MG63 (cell line): ENCODE measurements at places on chromosomes 16 and 17.

DNA sequence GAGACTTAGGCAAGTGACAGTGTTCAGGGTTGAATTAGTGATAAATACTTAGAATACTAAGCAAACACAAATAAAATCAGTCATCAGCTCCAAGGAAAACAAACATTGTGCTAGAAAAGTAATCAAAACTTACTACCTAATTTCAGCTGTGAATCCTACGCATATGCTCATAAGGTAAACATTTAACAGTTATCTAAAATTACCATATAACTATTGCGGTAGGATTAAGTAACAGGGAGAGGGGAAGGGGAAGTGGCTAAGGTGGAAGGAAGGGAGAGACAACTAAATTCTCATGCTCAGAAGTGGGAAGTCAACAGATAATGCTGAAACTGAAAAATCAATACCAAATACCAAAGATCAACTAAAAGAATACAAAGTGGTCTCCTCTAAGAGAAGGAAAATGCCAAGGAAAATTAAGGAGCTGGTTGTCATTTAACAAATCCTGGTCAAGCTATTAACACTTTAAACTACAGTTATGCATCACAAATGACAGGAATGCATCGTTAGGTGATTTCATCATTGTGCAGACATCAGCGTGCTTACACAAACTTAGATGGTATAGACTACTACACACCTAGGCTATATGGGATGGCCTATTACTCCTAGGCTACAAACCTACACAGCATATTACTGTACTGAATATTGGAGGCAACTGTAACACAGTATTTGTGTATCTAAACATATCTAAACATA, 20.0 kb downstream of the USP32 start:
- no peak for DNase-seq

DNA sequence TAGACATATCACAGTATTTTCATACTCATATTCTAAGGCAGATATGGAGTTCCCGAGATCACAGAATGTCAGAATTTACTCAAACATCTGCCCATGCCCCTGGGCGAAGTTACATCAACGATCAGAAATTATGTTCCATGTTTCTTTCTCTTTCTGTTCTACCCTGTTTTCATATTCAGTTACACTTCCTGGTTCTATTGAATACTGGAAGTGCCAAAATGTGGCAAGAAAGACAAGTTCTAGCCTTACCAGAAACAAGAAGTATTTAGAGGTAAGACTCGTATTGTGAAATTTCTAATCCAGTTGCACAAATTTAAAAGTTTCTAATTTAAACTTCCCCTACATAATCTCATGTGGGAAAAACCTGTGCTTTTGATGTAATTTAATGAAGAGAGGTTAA, 36.1 kb downstream of the KCNJ2 start:
- no peak for DNase-seq

- DNase-seq, result no peak
These were observed 482.8 kb downstream of the CDH13 start for GRCh38 chr16:83109490-83110125.

DNA sequence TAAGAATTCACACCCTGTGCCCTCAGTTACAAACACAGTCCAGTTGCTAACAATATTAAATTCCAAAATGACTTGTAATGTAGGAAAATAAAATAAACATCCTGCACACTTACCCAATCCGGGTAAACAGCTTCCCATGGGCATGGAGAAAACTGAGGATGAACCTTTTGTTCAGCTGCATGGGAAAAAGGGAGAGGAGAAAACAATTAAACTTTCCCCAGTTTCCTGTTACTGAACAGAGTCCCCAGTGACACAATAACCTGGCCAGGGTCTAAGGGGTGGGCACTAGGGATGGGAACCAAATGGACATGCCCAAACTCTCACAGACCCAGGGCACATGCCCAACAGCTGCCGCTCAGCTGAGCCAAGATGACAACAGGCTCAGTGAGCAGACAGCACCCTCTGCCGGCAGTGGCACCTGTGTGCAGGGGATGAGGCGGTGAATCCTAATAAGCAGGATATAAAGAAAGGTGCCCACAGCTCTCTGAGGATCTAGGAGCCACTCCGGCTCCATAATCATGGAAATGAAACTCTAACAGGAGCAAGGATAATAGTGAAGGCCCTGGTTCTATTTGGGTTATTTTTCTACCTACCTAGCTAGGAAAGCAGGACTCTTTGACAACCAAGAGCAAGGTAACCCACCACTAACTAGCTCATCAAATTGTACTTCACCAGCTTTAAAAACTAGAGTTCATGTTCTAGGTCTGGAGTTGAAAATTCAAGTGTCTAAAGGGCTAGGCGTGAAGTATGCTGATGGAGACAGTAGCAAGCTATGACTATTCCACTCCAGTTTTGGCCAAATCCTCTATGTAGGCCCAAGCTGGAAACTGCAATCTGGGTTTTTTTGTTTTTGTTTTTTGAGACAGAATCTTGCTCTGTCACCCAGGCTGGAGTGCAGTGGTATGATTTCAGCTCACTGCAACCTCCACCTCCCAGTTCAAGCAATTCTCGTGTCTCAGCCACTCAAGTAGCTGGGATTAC, 58.8 kb downstream of the SMG6 start:
- DNase-seq, result peak; percentile 85

- peak; percentile 64 for DNase-seq
These were observed 37.7 kb downstream of the BAHCC1 start for GRCh38 chr17:81432941-81433340.

GRCh38 chr17:75526555-75527270, 1.2 kb downstream of the LLGL2 start:
- no peak for DNase-seq

- peak; percentile 88 for DNase-seq
These were observed 82.2 kb downstream of the TNRC6C start for GRCh38 chr17:78040440-78041385.

GRCh38 chr17:56577843-56578204, 15.7 kb upstream of the NOG start:
- no peak for DNase-seq

DNA sequence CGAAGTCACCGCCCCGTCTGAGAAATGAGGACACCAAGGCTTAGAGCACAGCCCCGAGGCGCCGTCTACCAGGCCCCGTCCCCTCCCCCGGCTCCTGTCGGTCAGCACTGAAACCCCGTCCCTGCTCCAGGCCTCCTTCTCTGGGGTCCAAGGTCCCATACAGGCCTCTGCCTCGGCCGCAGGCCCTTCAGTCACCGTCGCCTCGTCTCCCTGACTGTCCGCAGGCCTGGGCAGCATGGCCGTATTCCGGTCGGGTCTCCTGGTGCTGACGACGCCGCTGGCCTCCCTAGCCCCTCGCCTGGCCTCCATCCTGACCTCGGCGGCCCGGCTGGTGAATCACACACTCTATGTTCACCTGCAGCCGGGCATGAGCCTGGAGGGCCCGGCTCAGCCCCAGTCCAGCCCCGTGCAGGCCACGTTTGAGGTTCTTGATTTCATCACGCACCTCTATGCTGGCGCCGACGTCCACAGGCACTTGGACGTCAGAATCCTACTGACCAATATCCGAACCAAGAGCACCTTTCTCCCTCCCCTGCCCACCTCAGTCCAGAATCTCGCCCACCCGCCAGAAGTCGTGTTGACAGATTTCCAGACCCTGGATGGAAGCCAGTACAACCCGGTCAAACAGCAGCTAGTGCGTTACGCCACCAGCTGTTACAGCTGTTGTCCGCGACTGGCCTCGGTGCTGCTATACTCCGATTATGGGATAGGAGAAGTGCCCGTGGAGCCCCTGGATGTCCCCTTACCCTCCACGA, 617 bp downstream of the COASY start:
- peak; percentile 43 for DNase-seq

- DNase-seq, result no peak
These were observed 5.4 kb downstream of the CDK5R1 start for GRCh38 chr17:32492264-32492589.

DNA sequence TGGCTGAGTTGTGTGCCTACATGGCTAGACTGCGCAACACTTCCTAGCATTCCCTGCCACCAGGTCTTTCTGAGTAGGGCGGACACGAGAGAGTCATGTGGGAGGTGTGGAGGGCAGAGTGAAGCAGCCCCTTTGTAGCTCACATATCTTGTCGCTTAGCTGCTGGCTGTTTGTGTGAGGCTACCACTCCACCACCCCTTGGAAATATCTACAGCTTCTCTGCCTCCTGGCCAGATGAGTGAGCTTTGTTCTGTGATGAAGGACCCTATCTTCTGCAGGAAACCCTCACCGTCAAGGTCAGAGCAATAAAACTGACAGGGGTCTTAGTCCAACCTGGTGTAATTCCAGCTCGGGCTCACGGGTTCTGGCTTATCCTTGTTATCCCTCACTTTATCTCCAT, 232.1 kb upstream of the ASIC2 start:
- DNase-seq, result no peak

- peak; percentile 14 for DNase-seq
These were observed 643 bp downstream of the NOTUM start for GRCh38 chr17:81960130-81960958.

- DNase-seq, result no peak
These were observed 40.9 kb downstream of the TMEM235 start for GRCh38 chr17:78272181-78272913.

DNA sequence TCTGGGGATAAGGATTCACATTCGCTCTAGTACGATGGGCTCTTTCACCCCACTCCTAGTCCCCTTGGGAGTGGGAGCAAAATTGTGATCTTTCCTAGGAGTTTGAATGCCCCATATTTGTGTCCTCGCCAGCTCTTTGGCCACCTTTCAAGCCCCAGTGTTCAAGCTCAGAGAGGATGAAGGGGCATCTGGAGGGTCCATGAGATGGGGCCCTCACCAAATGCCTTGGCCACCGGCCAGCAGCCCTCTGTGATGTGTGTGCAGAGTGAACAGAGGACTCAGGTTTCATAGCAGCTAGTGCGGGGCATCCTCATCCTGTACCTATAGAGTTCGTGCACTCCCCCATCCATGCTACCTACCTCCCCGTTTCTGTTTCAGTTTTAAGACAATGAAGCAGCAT, 140.6 kb downstream of the RAB11FIP4 start:
- no peak for DNase-seq

DNA sequence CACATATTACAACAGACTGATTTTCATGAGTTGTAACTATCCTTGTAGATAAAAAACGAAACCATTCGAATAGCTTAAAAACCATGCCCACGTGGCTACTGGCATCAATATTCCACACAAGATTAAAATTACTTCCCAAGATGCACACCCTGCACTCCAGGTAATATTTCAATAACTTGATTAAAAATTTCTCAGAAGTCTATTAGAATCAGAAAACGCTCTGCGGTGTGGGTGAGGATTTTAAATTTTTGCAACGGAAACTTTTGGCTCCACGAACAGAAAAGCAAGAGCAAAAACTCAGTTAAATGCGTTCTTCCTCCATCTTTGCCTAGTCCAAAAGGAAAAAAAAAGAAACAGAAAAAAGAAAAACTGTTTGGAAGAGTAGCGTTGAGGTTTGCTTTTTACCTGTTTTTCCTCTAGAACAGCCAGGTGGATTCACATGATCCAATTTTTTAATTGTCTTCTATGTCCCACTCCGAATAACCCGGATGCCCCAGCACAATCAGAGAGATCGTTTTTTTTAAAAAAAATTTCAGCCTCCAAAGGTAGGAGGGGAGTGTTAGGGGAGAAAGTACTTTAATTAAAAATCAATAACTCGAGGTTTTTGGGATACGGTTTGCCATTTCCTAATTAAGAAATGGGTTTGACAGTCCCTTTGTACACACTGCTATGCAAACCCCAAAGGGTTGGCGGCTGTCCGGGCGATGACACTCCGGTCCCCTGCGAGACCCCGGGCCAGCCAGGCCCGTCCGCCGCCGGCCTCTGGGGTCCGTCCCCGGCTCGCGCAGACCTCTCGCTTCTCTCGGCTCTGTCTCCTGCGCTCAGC, 708 bp upstream of the NFAT5 start:
- DNase-seq, result no peak

DNA sequence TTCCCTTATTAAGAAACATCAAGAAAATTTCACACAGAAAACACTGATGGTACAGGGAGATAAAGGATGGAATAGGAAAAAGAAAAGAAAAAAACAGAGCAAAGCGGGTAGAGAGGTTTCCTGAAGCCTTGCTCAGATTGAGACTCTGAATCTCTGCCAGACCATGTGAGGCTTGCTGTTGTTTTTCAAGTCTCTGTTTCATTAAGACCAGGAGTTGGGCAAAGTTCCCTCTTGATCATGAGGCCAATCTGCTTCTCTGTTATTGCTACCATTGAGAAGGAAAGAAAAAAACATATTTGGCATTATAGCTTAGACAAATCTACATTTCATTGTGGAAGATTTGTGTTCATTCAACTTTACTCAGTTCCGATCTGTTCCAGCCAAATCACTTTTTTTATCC, 201.6 kb upstream of the SOX9 start:
- DNase-seq, result no peak

GRCh38 chr17:2681650-2682049, 29.9 kb downstream of the CLUH start:
- DNase-seq, result no peak

GRCh38 chr17:57966246-57966645, 11.0 kb upstream of the CUEDC1 start:
- DNase-seq, result no peak

DNA sequence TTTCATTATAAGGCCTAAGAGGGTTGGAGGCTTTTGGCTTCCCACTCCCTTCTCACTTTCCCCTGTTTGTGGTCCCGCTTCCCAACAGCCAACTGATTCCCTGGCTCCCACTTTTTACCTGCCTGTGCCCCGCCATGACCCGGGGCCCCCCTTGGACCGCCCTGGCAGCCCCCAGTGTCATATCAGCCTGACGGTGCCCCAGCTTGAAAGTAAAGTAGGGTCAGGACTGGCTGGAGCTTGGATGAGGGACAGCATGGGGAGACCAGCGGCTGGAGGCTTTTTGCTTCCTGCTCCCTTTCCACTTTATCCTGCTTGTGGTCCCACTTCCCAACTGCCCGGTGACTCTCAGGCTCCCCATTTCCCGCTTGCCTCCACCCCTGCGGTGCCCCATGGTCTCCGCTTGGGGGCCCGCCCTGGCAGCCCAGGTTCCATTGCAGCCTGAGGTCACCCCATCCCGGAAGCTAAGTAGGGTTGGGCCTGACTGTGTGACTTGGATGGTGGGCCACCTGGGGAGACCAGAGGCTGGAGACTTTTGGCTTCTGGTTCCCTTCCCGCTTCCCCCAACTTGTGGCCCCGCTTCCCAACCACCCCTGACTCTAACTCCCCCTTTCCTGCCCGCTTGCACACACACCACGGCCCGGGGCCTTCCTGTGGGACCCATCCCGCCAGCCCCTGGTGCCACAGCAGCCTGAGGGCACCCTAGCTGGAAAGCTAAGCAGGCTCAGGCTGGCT, 2274.7 kb downstream of the TP53TG3F start:
- no peak for DNase-seq

DNA sequence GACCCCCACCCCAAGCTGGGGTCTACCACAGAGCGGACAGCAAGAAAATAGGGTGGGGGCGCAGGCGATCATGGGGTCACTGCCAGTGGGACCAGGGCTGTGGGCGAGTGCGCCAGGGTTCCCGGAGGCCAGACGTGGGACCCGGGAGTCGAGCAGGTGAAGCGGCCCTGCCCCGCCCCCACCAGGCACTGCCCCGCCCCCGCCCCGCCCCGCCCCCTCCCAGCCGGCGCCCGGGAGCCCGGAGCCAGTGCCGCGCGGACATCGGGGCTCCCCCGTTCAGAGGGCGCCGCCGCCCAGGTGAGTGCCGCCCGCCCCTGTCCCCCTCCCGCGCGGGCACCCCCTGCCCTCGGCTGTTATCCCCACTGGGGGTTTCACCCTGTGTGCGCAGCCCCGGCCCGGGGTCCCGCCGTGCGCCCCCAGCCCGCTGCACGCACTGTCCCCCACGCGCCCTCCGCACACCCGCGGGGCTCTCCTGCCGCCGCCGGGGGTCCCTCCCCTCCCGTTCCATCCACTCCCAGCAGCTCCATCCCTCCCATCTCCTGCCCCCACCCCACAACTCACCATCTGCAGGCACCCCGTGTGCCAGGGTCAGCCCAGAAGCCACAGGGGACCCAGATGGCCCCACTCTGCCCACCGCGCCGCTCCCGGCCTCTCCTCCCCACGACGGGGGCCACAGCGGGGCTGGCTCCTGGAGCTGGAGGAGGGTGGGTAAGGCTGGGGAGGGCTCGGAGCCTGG, at the start of gene SSTR5:
Gene SSTR5, plus strand, starts transcription at position 222 of the 736 bp plus-strand sequence. CDS start 6,122 bp downstream, outside the sequence.
- no peak for DNase-seq
